ENCODE measurements at places on chromosomes 6 and 20.
A peak's percentile ranks its signal among the peaks of the same experiment; 100 is the strongest.

GRCh38 chr6:153568628-153569027 lies 437.5 kb upstream of the RGS17 start:
- no peak for DNase-seq

- peak; percentile 64 for DNase-seq
Observed at GRCh38 chr20:44911264-44911921, 1.5 kb downstream of the PABPC1L start.

- DNase-seq, result no peak
Observed at GRCh38 chr20:42949950-42950349, 239.8 kb downstream of the PTPRT start.

GRCh38 chr6:79694623-79695343 lies 63.7 kb downstream of the SH3BGRL2 start:
- no peak for DNase-seq

DNA sequence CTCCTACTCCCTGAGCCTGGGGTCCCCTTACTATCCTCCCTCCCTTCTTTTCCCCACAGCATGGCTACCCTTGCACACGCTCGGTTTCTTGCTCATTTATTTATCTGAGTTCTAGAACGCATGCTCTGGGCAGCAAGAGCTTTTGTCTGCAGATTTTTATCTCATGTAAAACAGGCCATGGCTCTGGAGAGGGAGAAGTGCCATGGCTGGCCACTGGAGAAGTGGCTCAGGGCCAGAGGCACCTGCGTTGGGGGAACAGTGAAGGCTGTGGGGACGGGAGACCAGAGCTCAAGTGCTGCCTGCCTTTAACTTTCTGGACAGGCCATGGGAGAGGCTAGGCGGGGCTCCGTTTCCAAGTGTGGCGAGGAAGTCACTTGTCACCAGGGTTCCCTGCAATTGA lies 177.7 kb upstream of the SULF2 start:
- no peak for DNase-seq

- no peak for DNase-seq
Observed at GRCh38 chr6:7264041-7264440, 49.0 kb downstream of the SSR1 start.

- DNase-seq, result no peak
Observed at GRCh38 chr6:121593011-121593641, 157.7 kb downstream of the GJA1 start.

DNA sequence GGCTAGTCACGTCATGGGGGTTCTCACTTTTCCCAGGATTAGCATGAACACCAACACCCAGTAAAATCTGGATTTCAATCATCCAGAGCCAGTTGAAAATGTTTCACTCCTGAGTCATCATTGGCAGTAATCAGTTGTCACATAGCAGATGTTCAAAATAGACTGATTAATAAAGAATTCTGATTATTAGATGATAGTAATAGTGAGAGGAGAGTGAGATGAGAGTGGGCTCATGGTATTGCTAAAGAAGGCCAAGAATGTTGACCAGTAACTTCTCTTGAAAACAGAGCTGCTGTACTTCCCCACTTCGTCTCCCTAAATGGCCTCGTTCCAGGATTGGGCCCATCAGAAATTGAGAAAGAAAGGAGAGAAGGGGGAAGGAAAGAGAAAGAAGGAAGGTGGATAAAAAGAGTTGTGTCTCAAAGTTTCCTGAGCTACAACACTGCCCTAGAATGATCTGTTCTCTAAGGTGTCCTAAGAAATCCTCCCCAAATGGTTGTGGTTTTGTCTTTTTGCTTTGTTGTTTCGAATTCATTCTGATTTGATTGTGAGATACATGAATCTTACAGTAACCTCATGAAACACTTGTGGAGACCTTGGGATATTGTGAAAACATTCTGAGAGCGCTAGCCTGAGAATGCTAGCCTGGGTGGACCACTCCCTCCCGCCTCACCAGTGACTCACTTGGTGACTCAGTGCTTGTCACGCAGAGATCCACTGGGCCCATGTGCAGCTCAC lies 502.2 kb upstream of the JARID2 start:
- peak; percentile 78 for DNase-seq

DNA sequence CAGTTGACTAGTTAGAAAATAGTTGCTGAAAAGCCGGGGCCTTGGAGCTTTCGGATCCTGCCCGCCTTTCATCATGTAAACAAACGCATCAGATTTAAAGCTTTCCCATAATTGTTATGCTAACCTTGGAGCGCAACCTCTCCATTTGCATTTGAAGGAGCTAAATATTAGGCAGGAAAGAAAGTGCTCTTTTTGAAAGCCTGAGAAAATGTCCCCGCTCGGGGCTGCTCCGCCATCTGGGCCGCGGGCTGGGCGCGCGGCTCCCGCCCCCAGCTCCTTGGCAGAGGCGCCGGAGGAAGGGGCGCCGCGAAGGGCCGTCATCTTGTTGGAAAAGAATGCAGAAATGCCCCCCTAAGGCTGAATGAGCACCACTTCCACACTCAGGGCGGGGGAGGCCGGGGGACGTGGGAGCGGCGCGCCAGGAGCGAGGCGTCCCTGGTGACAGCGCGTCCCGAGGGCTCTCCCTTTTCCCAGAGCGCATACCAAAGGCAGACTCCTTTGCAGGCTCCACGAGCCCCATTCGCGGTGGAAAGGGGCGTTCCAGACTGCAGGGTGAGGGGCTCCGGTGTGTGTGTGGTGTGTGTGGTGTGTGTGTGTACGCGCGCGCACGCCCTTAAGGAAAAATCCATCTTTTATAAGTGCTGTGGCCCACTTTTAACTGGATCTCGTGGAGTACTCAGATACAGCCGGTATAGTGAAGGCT lies 145.6 kb upstream of the ID4 start:
- DNase-seq, result no peak

DNA sequence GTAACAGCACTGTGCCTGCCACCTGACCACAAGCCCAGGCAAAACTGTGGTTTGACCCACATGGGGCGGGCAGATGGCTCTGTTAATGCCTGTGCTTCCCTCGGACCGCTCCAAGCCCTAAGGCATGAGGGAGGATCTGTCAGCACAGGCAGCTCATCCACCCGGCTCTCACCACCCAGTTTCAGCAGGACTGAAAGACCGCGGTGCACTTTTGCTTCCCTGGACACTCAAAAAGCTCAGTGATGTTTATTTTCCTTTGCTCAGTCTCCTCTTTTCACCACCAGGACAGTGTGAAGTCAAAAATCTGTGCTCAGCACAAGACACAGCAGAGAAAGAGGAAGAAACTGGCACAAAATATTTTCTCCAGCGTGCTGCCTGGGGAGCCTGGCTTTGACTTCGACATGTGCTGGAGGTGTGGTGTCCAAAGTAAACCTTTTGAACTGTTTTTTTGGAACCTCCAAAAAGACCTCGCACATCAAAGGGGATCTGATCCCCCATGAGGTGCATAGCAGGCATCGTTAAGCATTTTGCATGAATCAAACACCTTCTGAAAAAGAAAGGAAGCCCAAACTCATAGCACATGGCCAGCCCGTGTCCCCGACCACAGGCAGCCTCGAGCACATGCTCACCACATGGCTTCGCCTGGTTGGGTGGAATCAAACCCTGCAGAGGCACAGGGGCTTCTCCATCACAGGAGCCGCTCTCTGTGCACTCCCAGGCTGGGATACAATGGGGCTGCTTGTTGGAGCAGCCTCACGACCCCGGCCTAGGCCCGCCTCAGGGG lies 441.7 kb upstream of the JARID2 start:
- DNase-seq, result no peak

GRCh38 chr6:165086814-165087213 lies 222.6 kb downstream of the C6orf118 start:
- DNase-seq, result no peak

DNA sequence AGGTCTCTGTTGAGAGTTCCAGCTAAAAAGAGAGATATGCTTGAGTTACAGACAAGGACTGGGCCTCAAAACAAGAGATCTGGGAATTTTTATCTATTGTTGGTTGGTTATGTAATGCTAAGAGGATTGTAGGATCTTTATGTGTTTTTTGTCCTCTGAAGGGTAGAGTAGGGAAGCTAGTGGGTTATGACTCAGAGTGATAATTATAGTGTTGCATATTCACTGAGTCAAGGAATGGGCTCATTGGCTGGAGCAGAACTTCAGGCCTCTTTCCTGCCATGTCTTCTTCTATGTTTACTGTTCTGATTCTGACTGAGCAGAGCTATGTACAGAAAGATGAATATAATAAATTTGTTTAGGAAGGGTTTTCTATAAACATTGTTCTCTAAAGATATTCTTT lies 66.1 kb upstream of the NOX3 start:
- no peak for DNase-seq
